ENCODE measurements at places on chromosomes 13 and 19. TPM values are rescaled to one million over a fixed set of nuclear protein-coding genes. Genes with fewer than 3 reads are reported as not detected.

The ZNF208 gene
- 0.85 TPM for total RNA-seq

The TRPC4 gene
- total RNA-seq: 0.76 TPM

The KRTDAP gene
- not detected for total RNA-seq

The C13orf42 gene
- not detected for total RNA-seq

The PSG6 gene
- not detected for total RNA-seq

The IL4I1 gene
- total RNA-seq: 6.5 TPM

DNA sequence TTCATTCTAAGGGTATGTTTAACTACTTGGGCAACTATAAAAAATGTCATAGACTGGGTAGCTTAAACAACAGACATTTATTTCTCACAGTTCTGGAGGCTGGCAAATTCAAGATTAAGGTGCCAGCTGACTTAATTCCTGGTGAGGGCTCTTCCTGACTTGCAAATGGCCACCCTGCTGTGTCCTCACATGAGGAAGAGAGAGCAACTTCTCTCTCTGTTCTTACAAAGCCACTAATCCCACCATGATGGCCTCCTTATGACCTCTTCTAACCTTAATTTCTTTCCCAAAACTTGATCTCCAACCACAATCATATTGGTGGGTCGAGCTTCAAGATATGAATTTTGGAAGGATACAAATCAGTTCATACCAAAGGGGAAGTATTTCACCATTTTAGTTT, 399.0 kb downstream of the DCT start:
- no peak for DNase-seq
- no peak overlapping the region for H3K4me3 ChIP-seq
- no peak overlapping the region for H3K27ac ChIP-seq
- no peaks in the 10 kb centered on the region for H3K27me3 ChIP-seq
- no peaks in the 10 kb centered on the region for H3K36me3 ChIP-seq

GRCh38 chr19:49816590-49816989, 1.5 kb upstream of the MED25 start:
- H3K4me1 ChIP-seq: peaks cover 26% of the 10 kb centered on the region
- no peaks in the 10 kb centered on the region for H3K27me3 ChIP-seq
- no peak for DNase-seq
- H3K36me3 ChIP-seq: no peaks in the 10 kb centered on the region

DNA sequence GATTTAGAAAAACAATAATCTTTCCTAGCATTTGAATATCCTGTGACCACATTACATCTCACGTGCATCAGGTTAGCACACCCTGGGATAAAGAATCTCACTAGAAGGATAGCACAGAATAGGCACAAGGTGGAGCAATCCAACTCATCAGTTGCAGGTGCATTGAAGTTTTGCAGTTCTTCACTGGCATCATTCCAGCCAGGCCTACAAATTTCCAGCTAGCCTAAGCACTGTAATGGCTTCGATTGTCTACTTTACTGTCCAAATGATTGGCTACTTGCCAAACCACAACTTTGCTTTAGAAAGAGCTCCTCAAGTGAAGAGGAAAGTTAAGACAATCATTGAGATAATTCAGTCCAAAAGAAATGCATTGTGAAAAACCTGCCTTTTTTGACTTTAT, 89.5 kb downstream of the SPRY2 start:
- H3K36me3 ChIP-seq: no peaks in the 10 kb centered on the region
- no peak overlapping the region for H3K27ac ChIP-seq
- H3K27me3 ChIP-seq: no peaks in the 10 kb centered on the region
- H3K4me3 ChIP-seq: no peak overlapping the region
- no peak for DNase-seq

GRCh38 chr13:41213316-41213715, 18.9 kb upstream of the KBTBD7 start:
- no peaks in the 10 kb centered on the region for H3K36me3 ChIP-seq
- no peaks in the 10 kb centered on the region for H3K27me3 ChIP-seq
- no peak overlapping the region for H3K4me3 ChIP-seq
- H3K4me1 ChIP-seq: no peaks in the 10 kb centered on the region

- H3K27ac ChIP-seq: no peak overlapping the region
- H3K4me1 ChIP-seq: peaks cover 98% of the 10 kb centered on the region
- H3K36me3 ChIP-seq: peaks cover 16% of the 10 kb centered on the region
- H3K27me3 ChIP-seq: no peaks in the 10 kb centered on the region
These were observed 6.9 kb downstream of the ZNF787 start for GRCh38 chr19:56114051-56114777.

- no peak overlapping the region for H3K4me3 ChIP-seq
- DNase-seq: no peak
- no peak overlapping the region for H3K27ac ChIP-seq
- no peaks in the 10 kb centered on the region for H3K4me1 ChIP-seq
These were observed 409.0 kb downstream of the GPC6 start for GRCh38 chr13:93635616-93636032.

GRCh38 chr13:50422181-50423148, 407.2 kb downstream of the KCNRG start:
- H3K36me3 ChIP-seq: no peaks in the 10 kb centered on the region
- no peaks in the 10 kb centered on the region for H3K27me3 ChIP-seq
- no peaks in the 10 kb centered on the region for H3K4me1 ChIP-seq
- H3K4me3 ChIP-seq: no peak overlapping the region
- no peak for DNase-seq

DNA sequence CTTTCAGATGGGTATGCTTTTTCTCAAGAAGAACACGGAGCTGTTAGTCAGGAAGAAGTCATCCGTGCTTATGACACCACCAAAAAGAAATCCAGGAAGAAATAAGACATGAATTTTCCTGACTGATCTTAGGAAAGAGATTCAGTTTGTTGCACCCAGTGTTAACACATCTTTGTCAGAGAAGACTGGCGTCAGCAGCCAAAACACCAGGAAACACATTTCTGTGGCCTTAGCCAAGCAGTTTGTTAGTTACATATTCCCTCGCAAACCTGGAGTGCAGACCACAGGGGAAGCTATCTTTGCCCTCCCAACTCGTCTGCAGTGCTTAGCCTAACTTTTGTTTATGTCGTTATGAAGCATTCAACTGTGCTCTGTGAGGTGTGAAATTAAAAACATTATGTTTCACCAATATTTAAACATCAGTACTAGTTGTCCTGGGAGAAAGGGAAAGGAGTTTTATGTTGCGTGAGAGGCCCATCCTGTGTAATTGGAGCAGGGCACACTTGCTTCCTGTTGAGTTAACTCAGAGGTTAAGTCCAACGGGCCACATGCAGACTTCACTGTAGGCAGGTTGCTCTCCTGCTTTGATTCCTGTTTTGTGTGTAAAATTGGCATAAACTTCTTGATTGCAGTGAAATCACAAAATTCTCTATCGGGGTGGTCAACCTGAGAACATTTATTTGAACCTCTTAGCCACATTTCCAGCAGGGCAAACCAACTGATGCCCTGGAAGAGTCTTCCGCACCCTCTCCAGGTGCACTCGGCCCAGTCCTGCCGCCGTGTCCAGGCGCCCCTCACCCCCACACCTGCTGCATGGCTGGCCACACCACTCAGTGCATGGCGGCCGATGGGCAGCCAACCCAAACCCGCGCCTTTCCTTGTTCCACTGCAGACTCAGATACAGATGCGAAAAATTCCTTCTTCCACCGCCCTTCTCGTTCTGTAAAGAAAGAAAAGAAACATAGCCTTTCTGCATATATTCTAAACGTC, 31.6 kb downstream of the SHISA2 start:
- no peaks in the 10 kb centered on the region for H3K27me3 ChIP-seq
- no peaks in the 10 kb centered on the region for H3K36me3 ChIP-seq
- no peak overlapping the region for H3K27ac ChIP-seq
- no peak for DNase-seq
- H3K4me3 ChIP-seq: no peak overlapping the region

DNA sequence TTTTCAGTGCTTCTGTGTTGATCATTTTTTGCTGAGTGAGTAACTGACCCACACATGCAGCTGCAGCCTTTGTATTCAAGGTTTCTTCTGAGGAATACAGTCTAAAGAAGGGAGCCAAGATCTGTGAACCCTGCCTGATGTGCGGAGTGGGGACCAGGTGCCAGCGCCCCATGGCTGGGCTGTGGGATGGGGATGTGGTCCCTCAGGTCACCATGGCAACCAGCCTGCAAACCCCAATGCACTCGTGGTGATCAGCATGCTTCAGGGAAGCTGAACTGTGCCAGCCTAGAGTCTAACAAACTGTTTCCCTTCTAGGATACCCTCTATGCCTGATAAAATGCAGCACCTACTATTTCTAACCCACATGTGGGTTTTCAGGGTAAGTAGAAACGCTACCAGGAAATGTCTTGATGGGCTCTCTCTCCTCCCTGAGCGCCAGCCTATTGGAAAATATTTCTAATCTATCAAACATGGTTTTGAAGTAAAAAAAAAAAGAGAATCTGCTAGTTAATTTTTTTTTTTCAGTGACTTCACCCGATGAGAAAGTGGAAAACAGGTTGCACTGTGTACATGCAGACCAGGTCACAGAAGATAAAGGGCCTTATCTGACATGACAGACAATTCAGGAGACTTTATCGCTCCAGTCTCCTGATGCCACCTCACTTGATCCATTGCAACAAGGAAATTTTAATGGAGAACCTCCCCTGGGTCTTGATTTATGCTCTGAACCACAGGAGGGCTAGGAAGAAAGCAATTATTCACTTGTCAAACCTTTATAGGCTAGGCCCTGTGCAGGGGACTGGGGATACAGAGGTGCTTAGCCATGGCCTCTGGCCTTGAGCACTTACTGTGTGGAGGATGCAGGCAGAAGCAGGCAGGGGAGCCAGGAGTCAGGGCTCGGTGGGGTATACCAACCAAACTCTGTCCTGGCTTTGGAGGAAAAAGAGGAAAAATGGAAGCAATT, 51.1 kb downstream of the RASL11A start:
- DNase-seq: no peak
- H3K27me3 ChIP-seq: peaks cover 8% of the 10 kb centered on the region
- no peaks in the 10 kb centered on the region for H3K4me1 ChIP-seq
- H3K36me3 ChIP-seq: no peaks in the 10 kb centered on the region

GRCh38 chr19:18731562-18732008, 48.1 kb downstream of the CRTC1 start:
- H3K27me3 ChIP-seq: no peaks in the 10 kb centered on the region
- H3K27ac ChIP-seq: no peak overlapping the region
- no peak overlapping the region for H3K4me3 ChIP-seq
- no peaks in the 10 kb centered on the region for H3K4me1 ChIP-seq

DNA sequence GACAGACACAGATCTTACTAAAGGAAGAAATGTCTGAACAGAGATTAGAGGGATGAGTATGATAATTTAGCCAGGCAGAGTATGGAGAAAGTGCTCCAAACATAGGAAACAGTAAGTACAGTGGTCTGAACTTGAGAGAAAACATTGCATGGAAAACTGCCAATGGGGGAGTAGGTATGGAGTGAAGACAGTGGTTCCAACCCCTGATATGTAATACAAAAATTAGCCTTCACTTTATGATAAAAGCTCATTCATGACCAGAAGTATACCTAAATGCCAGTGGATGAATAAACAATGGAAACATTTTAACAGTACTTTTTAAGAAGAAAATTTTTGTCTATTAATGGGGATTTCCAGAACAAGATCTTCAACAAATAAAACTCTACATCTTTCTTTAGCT, 334.0 kb downstream of the DIAPH3 start:
- no peaks in the 10 kb centered on the region for H3K27me3 ChIP-seq
- no peaks in the 10 kb centered on the region for H3K36me3 ChIP-seq
- H3K4me3 ChIP-seq: no peak overlapping the region
- H3K4me1 ChIP-seq: no peaks in the 10 kb centered on the region
- no peak overlapping the region for H3K27ac ChIP-seq
- DNase-seq: no peak

- no peaks in the 10 kb centered on the region for H3K36me3 ChIP-seq
- no peak for DNase-seq
- peaks cover 5% of the 10 kb centered on the region for H3K4me1 ChIP-seq
These were observed 3.6 kb upstream of the ONECUT3 start for GRCh38 chr19:1749373-1750342.
